ENCODE measurements at places on chromosomes 2 and 18.

DNA sequence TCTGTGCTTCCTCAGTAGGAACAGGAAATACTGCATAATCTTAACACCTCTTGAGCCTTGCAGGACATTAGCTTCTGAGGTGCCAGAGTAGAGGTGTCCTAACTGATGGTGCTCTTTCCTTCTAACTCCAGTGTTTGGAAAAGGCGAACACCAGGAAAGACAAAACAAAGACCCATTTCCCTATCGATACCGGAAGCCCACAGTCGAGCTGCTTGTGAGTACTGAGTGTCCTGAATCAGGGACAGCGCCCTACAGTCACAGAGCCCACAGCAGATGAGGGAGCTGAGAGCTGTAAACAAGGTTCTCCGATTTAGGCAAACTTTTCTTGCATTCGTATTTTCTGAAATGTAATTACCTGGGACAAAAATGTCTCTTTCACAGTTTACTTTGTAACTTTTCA, 50.7 kb downstream of the SLC14A2 start:
- DNase-seq, result no peak

DNA sequence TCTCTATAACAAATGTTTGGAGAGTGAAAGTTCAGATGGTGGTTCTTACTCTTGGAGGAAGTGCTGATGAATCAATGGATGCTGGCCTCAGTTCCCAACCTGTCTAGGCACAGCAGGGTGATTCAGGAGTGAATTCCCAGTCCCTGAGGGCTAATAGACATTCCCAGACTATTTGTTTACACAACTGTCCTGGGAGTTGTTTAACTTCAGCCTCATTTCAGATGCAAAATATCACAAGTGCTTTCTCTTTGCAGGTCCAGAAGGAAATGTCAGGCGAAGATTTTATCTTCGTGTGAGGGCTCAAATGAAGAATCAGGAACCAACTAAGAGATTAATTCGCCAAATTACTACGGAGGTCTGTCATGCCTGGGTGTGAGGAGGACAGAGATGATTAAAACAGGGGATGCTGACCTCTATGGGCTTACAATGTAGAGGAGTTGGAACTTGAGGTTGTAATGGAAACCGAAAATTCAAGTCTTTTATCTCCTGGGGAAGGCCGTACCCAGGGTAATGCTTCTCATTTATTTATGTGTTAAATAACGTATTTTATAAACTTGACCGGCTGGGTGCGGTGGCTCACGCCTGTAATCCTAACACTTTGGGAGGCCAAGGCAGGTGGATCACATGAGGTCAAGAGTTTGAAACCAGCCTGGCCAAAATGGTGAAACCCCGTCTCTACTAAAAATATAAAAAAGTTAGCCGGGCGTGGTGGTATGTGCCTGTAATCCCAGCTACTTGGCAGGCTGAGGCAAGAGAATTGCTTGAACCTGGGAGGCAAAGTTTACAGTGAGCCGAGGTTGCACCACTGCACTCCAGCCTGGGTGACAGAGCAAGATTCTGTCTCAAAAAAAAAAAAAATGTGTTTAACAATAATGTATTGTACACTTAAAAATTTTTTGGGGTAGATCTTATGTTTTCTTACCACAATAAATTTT, 38.7 kb upstream of the SLC1A4 start:
- DNase-seq, result no peak

GRCh38 chr2:235279965-235280364, 213.9 kb upstream of the AGAP1 start:
- DNase-seq, result no peak

- DNase-seq, result no peak
Measured at GRCh38 chr2:68878071-68878711, 7.0 kb upstream of the BMP10 start.

- DNase-seq, result peak; percentile 37
Measured at GRCh38 chr2:74515981-74516633, 1.9 kb downstream of the TLX2 start.

DNA sequence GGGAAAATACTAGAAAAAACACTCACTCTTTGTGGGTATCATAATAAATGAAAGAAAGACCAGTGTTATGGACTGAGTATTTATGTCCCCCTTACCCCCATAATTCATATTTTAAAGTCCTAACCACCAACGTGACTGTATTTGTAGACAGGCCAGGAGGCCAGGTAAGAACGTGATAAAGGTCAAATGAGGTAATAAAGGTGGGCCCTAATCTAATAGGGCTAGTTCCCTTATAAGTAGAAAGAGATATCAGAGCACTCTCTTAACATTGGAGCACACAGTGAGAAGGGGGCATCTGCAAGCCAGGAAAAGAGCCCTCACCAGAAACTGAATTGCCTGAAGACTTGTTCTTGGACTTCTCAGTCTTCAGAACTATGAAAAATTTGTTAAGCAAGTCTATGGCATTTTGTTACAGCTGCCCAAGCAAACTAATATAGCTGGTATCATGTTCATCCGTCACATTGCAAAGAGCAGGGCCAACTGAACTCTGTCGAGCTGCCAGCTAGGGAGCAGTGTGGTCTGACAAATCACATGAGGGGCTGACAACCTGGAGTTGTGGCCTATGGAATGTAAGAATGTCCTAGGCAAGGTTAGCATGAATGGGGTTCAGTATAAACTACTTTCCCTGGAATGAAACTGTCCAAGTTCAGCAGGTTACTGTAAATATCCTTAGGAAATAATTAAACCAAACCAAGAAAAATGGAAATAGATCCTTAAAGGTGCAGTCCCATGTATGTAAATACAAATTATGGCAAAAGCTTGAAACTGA, 280.9 kb downstream of the ZNF385B start:
- DNase-seq, result no peak

DNA sequence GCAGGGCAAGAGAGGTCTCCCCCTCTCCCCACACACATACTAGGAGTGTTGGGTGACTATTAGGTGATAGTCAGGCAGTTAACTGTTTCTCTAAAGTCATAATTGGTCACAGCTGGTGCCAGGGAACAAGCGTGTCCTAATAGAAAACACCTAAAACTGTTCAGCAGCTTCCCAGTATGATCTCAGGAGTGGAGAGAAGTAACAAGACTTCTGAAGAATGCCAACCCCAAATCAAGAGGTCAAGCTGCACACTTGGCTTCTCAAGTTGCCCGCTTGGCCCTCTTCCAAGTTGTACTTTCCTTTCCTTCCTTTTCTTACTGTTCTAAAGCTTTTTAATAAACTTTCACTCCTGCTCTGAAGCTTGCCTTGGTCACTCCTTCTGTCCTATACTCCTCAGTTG, 22.4 kb upstream of the STAT1 start:
- peak; percentile 42 for DNase-seq

GRCh38 chr2:181805228-181806038, 86.1 kb upstream of the ITPRID2 start:
- peak; percentile 88 for DNase-seq

DNA sequence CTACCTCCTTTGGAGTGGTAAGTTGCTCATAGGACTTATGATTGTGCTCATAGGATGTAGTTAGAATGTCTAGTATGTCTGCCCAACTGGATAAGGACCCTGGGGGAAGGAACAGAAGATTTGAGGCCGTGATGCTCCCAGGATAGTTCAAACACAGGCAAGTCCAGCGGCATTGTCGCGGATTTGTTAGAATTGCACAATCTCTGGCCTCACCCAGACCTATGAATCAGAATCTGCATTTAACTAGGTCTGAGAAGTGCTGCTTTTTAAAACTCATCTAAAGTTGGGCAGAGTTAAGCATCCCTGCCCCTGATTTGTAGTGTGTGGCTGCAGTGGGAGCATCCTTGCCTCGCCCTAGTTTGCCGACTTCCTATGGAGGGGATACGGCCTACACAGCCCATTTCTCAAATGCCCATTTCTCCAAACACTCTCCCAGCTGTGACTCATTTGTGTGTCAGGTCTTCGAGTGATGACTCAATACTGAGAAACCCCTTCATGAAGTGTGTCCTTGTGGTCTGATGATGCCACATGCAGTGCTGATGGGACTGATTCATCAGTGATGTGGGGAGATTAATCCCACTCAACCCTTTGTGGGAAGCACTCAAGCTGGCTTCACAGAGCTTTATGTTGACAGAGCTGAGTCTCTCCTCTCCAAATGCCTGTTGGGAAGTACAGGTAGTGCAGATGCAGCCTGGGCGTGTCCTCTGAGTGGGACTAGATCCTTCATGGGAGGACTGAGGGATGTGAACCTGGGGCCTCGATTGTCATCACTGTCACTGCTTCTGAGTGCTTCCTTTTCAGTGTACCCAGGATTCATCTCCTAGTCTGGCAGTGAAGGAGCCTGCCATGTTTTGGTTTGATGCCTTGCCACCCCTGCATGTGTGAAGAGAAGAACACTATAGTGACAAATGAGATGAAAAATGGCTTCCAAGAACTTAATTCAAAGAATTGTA, 18.7 kb downstream of the SMIM21 start:
- DNase-seq, result peak; percentile 96

GRCh38 chr2:179460181-179460929, 195.7 kb upstream of the SESTD1 start:
- DNase-seq, result peak; percentile 91

DNA sequence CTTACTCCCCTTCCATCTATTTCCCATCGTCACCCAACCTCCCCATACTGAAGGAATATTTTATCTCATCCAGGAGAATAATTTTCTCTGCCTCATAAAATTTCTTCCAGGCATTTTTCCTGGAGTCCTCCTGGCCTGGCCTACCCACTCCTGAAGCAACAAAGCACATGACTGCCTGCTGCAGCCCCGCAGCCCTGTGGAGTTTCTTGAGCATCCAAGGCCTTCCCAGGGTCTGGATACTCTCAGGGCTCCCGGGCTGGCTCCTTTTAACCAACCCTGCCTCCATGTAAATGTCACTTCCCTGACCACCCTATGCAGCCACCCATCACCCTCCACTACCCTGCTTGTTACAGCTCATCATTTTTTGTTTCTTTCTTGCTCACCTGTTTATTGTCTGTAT, 64.0 kb downstream of the CDH20 start:
- DNase-seq, result no peak

DNA sequence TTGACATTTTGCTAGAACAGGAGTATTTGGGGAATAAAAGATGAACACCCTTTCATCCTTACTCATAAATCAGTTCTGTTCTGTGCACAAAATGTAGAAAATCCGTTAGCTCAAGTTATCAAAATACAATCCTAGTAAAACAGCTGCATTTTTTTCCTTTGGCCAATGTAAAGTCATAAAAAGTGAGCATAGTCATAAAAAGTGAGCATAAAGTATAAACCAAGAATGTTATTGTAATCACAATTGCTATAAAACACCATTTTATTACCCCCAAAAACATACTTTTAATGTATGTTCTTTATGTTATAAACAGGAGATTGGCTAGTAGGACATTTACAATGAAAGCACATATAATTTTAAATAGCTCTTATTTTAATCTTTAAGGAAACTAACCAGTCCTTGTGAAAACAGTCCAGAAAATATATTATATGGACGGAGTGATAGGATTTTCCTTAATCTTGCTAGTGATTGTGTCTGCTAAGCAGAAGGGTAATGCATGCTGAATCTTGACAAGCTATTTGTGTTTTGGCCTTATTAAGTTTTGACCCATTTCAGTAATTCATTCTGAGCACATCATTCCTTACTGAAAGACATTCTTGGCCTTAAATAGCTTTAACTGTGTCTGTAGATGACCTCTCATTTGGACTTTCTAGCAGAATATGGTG, 891.8 kb downstream of the DSC3 start:
- DNase-seq, result no peak

GRCh38 chr18:42039396-42039795, 84.4 kb downstream of the PIK3C3 start:
- no peak for DNase-seq

GRCh38 chr18:48997985-48998831, 47.4 kb upstream of the SMAD7 start:
- peak; percentile 97 for DNase-seq

GRCh38 chr2:172513935-172514586, 41.8 kb upstream of the PDK1 start:
- no peak for DNase-seq

DNA sequence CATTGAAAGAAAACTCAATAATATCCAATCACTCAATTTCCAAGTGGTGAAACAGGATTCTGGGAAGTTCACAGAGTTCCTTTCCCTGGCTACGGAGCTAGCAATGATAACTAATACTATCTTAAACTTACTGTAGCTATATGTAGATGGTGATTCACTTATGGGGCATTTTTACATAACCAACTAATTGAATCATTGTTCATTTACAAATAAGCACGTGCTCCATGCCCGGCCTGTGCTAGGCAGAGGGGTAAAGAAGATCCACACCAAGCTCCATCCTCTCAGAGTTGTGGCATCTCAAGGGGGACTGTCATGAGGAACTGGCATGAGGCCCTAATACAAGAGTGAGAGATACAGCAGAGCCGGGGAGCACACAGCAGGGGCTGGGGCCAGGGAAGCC, 176.3 kb downstream of the ANKRD30B start:
- no peak for DNase-seq

- DNase-seq, result no peak
Measured at GRCh38 chr2:27988306-27988705, 97.8 kb downstream of the BABAM2 start.

DNA sequence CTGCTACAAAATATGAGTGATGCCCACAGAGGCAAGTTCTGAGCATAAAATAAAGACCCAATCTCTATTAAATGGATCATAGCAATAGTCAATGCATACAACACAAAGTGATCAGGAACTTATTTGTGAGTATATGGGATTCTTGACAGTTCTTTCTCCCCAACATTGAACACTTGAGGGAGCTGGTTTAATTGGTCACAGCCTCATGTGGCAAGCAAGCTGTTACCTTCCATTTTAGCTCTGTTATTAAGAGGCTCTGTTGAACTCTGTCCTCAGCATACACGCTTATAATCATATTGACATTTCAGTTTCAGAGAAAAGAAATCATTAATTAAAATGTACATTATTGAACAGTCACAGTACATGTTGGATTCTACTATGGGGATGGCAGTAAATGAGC, 37.6 kb upstream of the PAX3 start:
- DNase-seq, result no peak

- no peak for DNase-seq
Measured at GRCh38 chr2:6493266-6493665, 372.4 kb downstream of the CMPK2 start.

- peak; percentile 34 for DNase-seq
Measured at GRCh38 chr2:100416935-100417710, at the start of gene CHST10. TSS of gene CHST10 (minus strand) at chr2:100417668. CDS start at chr2:100406675, 10,993 bp downstream.

GRCh38 chr2:37180006-37180639, 8.3 kb downstream of the SULT6B1 start:
- peak; percentile 18 for DNase-seq

DNA sequence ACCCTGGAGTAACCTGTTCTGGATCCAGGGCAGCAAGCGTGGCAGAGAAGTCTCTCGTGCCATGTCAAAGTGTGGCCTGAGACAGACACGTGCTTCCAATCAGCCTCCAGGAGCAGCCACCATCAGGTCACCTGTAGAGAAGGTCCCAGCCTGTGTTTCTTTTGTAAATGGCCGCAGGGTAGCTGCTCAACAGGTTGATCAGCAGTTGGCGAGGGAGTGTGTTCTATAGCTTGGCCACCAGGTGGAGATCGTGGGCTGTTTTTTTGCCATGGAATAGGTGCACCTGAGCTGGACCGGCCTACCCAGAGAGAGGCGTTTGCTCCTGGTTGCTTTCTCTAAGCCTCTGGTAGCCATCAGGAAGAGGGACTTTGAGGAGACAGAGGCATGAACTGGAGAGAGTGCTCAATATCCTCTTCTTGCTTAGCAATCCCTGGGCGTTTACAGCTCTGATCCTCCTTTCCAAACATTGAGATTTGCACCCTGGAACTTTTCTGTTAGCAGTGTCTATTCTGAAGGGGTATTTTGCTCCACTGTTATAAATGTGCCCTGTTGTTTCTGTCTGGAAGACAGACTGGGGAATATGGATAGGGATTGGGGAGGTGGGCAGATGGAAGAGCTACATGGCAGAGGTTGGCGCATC, 34.2 kb upstream of the EN1 start:
- DNase-seq, result peak; percentile 31

Measured in AG10803 (cell line).